HS-27A (cell line): ENCODE measurements at places on chromosomes 3 and 15.
A peak's percentile ranks its signal among the peaks of the same experiment; 100 is the strongest.

- no peak for DNase-seq
Observed at GRCh38 chr3:27641888-27642601, 80.1 kb downstream of the EOMES start.

DNA sequence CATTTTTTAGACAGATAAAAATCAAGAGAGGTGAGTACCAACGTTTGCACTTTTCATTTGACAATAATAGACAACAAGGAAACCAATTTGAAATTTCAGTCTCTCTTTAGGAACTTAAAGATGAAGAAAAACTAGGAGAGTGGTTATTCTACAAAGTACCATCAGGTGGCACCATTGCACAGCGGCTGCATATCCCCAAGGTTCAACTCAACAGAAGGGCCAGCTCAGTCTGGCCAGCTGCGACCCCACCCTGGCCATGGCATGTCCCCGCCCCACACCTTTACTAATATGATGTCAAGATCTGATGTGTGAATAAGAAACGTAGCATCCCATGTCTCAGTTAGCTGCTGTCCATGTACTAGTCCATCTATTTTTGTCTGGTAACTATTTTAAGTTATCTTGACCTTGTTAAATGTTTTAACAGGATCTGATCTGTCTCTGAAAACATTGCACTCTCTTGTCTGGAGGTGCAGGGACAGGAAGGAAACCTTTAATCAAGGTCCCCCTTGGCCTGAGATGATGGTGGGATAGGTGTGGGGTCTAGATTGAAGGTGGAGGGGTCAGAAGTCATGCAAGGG lies 35.5 kb upstream of the CGNL1 start:
- DNase-seq: no peak

DNA sequence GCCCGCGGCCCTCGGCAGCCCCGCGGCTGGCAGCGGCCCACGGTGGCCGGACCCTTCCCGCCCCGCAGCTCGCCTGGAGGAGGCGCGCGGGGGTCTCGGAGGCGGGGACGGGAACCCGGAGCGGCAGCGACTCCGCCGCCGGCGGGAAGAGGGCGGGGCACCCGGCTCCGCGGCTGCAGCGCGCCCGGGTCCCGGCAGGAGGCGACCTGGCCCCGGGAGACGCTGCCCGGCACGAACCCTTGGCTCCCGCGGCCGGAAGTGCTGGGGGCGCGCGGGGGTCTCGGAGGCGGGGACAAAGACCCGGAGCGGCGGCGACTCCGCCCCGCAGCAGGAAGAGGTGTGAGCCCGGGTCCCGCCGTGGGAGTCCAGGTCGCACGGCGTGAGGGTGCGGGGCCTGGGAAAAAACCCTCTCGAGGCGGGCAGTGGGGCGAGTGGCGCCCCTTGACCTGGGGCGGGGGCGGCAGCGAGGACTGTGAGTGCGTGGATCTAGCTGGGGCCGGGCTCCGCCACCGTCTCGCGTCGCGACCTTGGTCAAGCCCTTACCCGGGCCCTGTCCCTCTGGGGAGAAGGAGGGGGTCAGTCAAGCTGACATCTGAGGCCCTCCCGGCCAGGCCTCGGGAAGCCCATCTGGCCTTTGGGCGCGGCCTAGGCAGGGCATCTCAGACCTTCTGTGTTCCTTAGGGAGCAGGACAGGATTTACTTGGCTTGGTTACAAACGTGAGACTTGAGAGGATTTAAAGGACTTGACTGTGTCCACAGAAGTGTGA lies at the start of gene CIB2:
Gene CIB2 (minus strand): TSS at position 151 of the 767 bp plus-strand sequence. CDS start 230 bp downstream, outside the sequence.
- no peak for DNase-seq

DNA sequence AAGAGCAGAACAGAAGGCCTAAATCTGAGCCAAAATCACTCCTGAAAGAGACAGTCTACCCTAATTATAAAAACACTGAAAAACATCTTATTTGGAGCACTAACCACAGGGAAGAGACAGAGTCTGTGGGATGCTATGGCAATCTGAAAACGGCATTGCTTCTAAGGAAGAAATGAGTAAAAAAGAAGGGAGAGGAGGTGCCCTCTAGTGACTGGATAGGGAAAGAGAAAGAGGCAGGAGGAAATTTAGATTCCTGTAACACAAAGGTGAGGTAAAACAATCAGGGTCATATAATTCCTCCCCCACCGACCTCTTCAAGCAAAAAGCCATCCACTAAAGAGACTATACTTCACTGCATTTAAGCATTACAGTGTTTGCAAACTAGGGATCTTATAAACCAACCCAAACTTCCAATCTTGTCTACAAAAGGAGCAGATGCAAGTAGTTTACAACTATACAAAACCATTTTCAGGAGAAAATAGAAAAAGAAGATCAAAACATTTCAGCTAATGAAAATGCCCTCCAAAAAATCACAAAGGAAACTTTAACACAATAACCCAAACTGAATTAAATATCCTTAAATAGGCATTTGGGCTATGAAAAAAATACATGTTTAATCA lies 32.6 kb downstream of the HACD2 start:
- no peak for DNase-seq

GRCh38 chr3:128616516-128617269 lies 33.9 kb downstream of the RPN1 start:
- no peak for DNase-seq

GRCh38 chr15:78684657-78685056 lies 43.6 kb upstream of the CHRNB4 start:
- no peak for DNase-seq

GRCh38 chr3:308597-309321 lies 112.2 kb downstream of the CHL1 start:
- DNase-seq: no peak

DNA sequence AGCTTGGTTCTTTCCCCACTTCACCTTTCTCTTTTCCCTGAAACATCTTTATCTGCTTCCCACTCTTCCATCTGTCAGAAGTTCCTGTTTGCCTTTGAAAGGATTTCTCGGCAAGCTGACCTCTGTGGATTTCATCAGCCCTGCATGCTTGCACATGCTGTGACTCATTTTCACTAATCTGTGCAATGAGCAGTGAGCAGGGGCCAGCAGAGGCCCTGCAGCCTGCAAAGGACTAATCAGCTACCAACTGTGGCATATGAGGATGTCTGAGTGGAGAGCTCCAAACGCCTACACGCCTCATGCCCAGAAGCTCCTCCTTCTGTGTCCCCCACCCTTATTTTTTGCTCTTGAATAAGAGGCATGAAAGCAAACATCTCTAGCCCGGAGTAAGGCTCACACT lies 333.0 kb upstream of the SEMA6D start:
- DNase-seq: peak; percentile 64

DNA sequence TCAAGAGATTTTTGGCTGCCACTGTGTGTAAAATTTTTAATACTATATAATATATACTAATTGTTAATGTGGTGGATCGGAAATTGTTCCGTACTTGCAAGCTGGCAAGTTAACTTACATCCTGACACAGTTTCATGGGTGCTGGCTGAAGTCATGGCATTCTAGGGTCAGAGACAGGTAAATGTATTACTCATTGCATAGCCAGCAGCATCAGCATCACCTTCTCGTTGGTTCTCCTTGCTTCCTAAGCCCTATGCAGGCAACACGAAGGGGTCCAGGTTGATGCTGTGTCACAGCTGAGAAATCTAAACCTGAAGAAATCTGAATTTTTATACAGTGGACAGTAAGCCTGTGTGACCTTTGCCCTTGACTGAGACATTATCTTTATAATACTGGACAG lies 162.7 kb downstream of the KLHL25 start:
- no peak for DNase-seq

DNA sequence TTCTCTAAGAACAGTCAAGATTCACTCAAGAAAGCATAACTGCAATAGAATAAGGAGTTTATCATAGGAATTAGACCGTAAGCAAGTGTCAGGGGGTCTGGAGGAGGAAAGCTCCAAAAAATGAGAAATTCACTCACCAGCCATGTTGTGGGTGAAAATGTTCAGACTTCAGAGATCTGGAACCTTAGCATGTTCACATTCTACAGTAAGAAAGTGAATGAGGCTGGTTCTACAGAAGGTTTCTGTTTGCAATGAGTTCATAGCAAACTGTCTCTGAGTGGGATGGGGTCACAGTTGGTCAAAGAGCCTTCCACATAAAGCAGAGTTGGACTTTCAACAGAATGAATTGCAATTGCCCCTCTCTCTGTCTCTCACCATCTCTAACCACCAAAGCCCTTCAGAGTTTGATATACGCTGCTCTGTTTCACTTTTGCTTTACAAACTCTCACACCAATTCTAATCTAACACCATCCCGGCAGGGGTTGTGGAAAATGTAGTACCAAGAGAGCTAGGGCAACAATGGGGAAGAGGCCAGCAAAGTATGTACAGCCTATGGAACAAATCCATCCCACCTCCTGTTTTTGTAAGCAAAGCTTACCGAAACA lies 581.8 kb upstream of the UBE2E2 start:
- no peak for DNase-seq

- DNase-seq: no peak
Observed at GRCh38 chr15:56394909-56395308, 29.7 kb downstream of the TEX9 start.

DNA sequence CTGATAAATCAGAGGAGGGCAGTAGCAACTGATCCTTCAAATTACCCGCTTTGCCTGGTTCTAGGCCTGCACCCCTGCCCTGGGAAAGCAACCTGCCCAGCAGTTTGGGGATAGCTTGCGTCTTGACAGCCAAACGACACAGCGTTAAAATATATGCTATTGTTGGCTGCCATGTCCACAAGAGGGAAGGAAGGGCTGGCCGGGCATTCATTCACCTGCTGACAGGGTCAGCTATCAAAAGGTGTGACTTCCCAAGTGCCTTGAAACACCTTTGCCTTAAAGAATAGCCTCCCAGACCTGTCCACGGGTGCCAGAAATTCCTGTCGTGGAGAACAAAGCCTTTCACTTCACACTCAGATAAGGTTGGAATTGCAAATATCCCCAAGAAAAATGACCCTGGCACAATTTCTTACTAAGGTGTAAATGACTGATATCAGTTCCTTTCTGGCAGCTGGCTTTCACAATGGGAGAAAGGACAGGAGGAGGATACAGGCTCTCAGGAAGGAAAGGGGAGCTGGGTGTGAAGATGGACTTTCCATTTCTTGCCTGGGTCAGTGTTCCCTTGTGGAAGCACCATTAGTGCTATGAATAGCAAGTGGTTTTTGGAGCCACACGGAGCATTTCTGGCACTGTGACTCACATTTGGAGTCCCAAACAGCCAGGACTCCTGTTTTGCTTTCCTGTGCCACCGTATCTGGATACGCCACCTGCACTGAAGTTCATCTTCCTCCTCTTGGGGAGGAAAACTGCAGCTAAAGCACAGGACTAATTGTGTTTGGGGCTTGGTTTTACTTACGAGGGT lies 19.2 kb downstream of the ALDH1A3 start:
- DNase-seq: no peak

- no peak for DNase-seq
Observed at GRCh38 chr3:9930804-9931418, 2.7 kb upstream of the CRELD1 start.

DNA sequence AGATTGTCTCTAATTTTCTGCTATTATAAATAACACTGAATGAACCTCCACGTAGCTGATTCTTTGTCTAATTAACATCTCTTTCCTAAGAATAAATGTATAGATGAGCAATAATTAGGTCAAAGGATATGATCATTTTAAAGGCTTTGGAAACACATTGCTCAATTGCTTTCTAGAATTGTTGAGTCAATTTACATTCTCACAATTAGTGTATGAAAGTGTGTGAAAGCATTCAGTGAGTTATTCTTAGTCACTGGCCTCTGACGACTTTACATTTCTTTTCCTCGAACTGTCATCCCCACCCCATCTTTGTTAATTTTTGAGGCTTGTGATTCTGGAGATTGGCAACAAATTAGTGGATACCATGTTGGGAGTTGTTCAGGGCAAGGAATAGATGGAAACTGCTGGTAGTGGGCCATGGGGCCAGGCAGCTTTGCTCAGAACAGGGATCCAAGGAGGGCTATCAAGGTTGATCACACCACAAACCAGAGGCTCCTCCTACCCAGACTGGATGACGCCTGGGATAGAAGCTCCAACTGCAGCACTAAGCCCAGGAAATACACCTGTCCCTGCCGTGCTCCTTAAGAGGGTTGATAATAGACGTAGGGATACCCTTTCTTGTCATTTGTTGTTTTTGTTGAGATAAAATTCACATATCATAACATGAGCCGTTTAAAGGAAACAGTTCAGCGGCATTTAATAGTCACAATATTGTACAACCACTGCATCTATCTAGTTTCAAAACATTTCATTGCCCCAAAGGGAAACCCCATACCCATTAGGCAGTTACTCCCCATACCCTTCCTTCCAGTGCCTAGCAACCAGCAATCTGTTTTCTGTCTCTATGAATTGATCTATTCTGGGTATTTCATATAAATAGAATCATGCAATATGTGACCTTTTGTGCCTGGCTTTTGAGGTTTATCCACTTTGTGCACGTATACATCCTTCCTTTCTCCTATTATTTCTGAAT lies 27.9 kb downstream of the EIF1B start:
- no peak for DNase-seq

- DNase-seq: no peak
Observed at GRCh38 chr3:97515076-97515475, 249.5 kb upstream of the ARL6 start.

GRCh38 chr3:124882816-124883747 lies 4.1 kb downstream of the ITGB5 start:
- no peak for DNase-seq

DNA sequence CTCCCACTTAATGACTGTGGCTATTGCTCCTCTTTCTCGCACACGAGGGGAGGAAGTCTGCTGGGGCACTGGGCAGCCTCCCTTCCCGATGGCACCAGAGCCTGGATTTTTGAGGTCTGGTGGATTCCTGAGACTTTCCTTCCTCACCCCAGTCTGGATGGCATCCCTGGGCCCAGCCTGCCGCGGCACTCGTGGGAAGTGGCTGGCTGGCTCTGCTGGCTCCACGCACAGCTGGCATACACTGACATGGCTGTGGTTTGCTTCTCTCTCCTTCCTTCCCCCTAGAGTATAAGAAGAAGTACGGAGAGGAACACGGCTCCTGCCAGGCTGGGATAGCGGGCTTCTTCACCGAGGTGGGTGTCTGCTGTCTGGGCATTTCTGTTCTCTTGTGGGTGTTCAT lies 319.8 kb upstream of the LRRFIP2 start:
- no peak for DNase-seq

GRCh38 chr15:66178531-66178910 lies 75.0 kb downstream of the MEGF11 start:
- no peak for DNase-seq

- DNase-seq: no peak
Observed at GRCh38 chr3:117954131-117954530, 1080.5 kb downstream of the IGSF11 start.

DNA sequence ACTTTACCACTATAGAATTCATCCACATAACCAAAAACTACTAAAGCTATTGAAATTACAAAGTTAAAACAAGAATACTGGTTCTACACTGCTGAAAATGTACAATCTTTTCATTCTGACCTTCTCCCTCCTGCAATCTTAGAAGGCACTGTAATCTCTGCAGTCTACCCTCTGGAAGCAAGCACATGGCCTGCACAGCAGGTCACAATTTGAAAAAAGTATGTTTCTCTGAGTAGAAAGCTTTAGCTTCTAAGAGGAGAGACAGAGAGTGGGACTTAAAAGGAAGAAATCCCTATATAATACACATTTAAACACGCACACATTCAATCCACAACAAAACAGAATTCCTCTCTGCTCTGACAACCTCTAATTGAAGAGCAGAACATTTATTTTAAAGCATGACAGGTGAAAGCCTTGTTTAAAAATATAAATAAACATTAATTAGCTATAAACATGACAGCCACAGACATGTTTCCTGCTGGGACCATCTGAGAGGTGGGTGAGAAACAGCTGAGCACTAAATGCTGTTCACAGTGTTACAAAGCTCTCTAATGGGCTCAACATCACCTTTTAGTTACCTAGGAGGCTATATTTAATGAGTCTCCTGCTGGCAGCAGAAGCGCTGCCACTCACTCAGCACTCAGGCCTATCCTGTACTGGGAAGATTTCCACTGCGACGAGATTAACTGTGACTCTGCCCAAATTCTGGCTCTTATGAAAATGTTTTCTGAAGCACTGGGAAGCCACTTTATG lies 447.4 kb downstream of the AGBL1 start:
- no peak for DNase-seq
